GM23248 (cell line): ENCODE measurements at places on chromosomes 12 and 14. TPM values are rescaled to one million over a fixed set of nuclear protein-coding genes. Genes with fewer than 3 reads are reported as not detected.

GRCh38 chr12:131988054-131988796 is 38.5 kb downstream of the EP400 start:
- no peak for DNase-seq

GRCh38 chr14:93033084-93033982 is 82.4 kb downstream of the ITPK1 start:
- no peak for DNase-seq

- no peak for DNase-seq
Measured at GRCh38 chr14:98131406-98131805, 1140.6 kb downstream of the BCL11B start.

DNA sequence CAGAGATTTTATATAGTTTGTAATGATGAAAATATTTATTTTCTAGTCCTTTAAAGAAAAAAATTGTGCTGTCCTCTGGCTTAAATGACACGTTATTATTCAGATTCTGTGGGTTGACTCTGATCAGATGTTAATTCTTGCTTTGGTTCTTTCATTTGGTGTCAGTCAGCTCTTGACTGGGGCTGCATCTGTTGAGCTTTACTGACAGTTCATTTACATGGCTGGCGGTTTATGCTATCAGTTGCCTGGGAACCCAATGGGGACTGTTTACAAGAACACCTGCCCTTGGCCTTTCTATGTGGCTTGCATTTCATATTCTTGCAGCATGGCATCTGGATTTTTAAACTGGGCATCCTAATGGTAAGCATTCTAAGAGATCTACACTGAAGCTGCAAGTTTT is 667.1 kb upstream of the FBXO33 start:
- DNase-seq = no peak

DIO3 gene
- not detected in 2 replicates for polyA plus RNA-seq

KRT83 gene
- polyA plus RNA-seq = not detected in 2 replicates

SP1 gene
- polyA plus RNA-seq = 3.6 and 3.8 TPM in 2 replicates

RNASE7 gene
- polyA plus RNA-seq = not detected in 2 replicates
